ENCODE measurements at places on chromosomes 16 and 17. TPM values are rescaled to one million over a fixed set of nuclear protein-coding genes. Genes with fewer than 3 reads are reported as not detected.

GRCh38 chr17:57999496-58000017 is 7.5 kb downstream of the SRSF1 start:
- DNase-seq = no peak

- DNase-seq = no peak
These were observed 72.2 kb upstream of the TRAP1 start for GRCh38 chr16:3789375-3790099.

- no peak for DNase-seq
These were observed 2.7 kb upstream of the NHERF2 start for GRCh38 chr16:2024032-2024420.

DNA sequence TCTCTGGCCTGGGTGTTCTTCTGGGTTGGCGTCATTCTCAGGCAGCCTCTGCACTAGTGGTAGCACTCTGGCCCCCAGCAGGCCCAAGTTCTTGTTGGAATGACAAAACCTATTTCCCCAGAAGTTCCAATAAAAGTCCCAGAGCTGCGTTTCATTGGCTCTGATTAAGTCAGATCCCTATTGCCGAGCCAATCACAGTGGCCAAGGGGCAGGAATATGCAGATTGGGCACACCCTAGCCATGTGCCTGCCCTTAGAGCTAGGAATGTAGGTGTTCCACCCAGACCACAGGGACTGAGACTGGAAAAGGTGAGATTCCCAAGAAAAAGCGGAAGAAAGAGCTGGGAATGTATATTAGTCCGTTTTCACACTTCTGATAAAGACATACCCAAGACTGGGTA is 44.9 kb upstream of the POLR3E start:
- no peak for DNase-seq

GRCh38 chr16:55539049-55539448 is 27.4 kb upstream of the CAPNS2 start:
- DNase-seq = no peak

- DNase-seq = no peak
These were observed 200.3 kb downstream of the CYLD start for GRCh38 chr16:50942143-50942542.

DNA sequence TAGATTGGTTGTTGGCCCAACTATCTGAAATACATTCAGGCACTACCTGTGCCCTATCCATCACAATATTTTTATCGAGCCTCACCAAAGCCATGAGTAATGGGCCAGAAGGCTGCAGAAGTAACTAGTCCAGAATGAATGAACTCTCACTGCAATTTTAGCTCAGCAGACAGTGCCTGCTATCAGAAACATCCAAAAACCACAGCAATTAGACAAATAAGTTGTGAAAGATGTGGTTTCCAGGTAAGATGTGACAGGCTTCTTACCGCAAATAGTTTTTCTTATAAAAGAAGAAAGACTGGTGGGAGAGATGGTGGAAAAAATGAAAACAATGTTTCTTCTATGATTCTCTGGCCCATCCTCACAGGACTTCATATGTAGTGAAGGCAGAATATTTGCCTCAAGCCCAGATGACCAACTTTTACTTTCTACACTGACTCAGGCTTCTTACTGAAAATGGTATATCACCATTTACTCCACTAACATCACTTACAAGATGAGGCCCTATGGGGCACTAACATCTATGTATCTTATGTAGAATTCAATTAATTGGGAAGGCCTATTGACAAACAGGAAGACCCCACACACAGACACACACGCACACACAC is 9.8 kb upstream of the RFFL start:
- DNase-seq = peak; percentile 22

- DNase-seq = no peak
These were observed 58.7 kb downstream of the EFCAB5 start for GRCh38 chr17:30000001-30000754.

DNA sequence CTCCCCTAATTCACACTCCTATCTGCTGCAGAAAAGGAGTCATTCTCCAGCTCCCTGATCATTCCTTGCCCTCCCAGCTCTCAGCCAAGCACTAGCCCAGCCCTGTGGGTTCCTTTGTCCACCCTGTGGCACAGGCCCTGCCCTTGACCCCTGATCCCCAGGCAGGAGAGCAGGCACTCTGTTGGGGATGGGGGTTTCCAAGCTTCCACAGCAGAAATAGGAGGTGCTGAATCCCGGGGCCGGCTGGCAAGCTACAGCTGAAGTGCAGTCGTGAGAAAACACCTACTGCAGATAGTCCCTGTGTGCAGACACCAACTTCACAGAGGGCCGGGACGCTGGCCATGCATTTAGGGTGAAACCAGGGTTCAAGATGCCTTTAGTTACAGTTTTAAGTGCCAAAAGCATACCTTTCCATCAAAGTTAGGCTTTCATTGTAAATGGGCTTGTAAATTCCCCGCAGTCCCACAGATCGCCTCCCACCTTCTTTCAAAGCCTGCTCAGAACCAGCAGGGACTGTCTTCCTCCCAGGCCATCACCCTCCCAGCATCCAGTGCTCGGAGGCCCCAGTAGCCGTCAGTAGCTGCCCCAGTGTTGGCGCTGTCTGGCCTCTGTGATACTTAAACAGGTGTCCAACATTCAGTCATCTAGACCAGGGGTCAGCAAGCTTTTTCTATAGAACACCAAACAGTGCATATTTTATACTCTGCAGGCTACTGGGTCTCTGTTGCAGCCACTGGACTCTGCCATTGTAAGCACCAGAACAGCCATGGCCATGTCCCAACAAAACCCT is 10.6 kb downstream of the CPSF4L start:
- no peak for DNase-seq

- DNase-seq = no peak
These were observed 680.3 kb upstream of the SOX9 start for GRCh38 chr17:71440513-71440912.

DNA sequence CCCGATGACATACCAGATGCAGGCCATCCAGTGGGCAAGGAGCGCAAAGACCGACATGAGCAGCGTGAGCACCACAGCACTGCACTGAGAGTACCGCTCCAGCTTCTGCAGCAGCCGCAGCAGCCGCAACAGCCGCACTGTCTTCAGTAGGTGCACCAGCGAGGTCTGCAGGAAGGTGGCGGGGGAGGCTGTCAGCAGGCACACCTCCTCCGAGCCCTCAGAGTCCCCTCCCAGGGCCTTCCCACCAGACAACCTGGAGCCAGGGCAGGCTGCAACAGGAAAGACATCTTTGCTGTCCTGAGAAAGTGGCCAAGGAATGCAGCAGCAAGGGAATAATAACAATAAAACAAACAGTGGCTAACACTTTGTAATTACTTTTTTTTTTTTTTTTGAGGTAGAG is 9.1 kb downstream of the KCNH4 start:
- DNase-seq = no peak

GRCh38 chr17:10119203-10120108 is 79.0 kb downstream of the GAS7 start:
- no peak for DNase-seq

DNA sequence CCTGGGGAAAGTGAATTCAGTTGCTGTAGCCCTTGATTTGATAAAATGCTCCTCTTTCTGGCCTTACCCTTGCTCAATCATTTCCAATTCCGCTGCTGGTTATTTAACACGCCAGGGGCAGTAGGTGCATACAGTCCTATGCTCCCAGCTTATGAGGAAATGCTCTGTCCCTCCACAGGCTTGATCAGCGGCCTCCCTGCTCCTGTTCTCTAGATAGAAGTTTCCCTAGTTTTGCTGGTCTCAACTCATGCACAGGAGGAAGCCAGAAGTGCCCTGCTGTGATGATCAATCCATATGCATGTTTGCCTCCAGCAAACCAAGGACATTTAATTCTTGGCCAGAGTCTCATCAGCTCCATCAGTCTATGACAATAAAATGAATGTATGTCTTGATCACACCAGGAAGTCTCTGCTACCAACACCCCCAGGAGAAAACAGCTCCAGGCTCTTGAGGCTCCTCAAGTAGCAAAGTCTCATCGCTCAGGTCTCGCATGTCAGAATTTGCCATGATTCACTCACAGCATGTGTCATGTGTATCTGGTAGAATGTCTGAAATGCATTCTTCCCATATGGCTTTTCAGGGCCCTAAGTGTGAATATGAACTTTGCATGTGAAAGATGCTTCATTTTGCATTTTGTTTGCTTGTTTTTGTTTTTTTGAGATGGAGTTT is 208.9 kb downstream of the CDH13 start:
- DNase-seq = no peak

DNA sequence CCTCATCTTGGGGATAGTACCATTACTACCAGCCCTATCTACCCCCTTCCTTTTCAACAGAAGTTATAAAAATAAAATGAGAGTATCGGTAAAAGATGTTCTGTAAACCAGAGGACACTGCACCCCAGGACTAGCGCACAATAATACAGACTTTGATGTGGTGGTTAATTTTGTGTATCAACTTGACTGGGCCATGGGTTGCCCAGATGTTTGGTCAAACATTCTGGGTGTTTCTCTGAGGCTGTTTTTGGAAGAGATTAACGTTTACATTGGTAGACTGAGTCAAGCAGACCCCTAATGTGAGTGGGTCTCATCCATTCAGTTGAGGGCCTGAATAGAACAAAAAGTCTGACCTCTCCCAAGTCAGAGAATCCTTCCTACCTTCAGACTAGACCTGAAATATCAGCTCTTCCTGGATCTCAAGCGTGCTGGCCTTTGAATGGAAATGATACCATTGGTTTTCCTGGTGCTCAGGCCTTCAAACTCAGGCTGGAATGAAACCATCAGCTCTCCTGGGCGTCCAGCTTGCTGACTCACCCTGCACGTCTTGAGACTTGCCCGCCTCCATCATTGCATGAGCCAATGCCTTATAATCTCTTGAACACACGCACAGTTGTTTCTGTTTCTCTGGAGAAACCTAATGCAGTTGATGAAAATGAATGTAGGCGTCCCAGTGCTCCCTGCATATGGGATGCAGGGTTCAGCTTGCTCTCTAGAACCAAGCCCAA is 10.1 kb downstream of the MRM1 start:
- no peak for DNase-seq

DNA sequence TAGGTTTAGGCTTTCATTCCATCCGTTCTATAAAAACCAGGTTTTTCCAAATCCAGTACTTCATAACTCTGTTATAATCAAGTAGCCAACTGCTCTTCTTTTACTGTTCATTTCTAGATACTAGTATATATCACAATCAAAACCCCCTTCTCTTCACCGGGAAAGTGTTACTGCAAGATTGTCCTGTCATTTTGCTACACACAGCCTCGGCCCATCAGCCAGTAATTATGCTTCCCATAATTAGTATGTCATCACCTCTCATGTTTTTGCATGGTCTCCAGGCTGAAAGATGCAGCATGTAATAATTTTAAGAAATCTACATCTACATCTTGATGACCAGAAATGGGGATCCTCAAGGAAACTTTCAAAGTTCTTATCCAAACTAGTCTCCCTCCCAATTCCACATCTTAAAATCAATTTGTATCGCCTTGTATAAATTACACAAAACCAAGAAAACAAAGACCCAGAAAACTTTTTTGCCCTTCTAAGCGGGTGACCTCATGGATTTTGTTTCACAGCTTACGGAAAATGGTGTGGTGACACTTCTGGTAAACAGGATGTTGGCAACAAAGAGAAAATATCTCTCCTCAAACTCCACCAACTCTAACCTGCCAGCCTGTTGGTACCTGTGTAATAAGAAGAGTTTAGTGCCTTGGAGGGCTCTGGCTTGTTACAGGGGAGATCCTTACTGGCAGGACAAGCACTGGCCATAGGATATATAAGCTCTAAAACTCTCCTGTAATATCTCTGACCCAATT is 9.3 kb downstream of the TACO1 start:
- peak; percentile 48 for DNase-seq

DNA sequence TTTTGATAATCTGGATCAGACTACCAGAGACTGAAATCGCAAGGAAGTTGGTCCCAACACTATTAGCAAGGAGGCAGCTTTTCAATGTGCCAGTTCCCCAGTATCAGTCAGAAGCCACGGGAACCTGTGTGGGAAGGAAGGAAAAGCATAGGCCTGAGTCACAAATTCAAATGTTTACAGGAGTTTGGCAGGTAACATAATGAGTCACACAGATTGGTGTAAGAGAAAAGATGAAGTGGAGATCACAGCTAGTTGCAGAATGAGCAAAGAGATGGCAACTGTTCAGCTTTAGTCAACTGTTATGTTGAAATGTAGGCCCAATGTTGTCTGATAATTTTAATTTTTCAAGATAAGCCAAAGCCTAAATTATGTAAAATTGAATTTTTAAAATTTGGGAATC is 28.1 kb upstream of the ITGA2B start:
- DNase-seq = peak; percentile 43

- DNase-seq = peak; percentile 68
These were observed 9.2 kb downstream of the TBKBP1 start for GRCh38 chr17:47703191-47703591.

DNA sequence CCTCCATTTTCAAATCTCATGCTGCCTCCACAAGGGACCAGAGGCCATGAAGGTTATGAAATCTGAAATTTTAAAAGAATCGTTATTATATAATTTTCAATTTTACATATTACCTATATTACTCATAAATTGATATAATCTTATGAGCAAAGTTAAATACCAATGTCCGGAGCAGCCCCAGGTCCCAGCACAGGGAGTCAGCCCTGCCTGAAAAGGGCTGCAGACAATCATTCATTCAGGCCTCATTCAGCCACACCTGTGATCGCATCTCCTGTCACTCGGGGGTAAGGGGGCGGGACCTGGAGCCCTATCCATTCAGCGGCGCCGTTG is 172.5 kb downstream of the AHSP start:
- no peak for DNase-seq

DNA sequence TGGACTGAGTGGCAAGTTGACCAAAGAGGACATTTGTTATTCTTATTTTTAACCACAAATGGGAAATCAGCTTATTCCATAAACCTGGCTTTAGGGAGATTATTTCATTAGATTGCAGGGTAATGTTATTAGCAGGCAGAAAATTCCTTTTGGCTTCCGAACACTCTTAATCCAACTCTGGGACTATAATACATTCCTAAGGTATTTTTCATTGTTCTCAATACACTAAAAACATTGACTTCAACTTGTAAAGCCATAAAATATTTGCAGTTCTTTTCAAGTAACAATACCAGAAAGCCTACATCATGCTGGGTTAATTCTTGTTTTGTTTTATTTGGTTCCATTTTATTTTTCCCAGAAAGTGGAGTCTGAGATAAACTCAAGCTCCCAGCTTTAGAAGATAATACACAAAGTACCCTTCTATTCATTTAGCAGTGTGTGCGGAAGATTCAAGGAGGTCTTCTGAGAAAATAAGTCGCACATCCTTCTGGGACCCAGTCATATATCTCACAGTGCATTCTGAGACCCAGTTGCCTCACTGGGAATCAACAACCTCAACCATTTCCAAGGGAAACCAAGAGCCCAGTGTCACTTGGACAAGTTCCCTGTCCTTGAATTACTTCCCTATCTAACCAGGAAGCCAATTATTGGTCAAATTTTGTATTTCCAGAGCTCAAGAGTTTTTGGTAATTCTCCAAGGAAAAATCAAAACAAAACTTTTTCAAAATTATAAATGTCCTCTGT is 389.6 kb upstream of the DYNLRB2 start:
- no peak for DNase-seq

Gene CD68
- 9.2 TPM for total RNA-seq

Gene ASB16
- total RNA-seq = 0.14 TPM

Gene DPEP3
- total RNA-seq = 0.11 TPM

Gene C1QTNF1
- total RNA-seq = not detected

Gene NPW
- 2.0 TPM for total RNA-seq

Gene CHST5
- total RNA-seq = 0.41 TPM

Gene TBC1D3K
- not detected for total RNA-seq

All from activated CD4-positive, alpha-beta T cell treated with anti-CD3 and anti-CD28 coated beads for 36 hours (primary cell).